Activated naive CD4-positive, alpha-beta T cell (primary cell): ENCODE measurements at places on chromosomes 5 and 9.

DNA sequence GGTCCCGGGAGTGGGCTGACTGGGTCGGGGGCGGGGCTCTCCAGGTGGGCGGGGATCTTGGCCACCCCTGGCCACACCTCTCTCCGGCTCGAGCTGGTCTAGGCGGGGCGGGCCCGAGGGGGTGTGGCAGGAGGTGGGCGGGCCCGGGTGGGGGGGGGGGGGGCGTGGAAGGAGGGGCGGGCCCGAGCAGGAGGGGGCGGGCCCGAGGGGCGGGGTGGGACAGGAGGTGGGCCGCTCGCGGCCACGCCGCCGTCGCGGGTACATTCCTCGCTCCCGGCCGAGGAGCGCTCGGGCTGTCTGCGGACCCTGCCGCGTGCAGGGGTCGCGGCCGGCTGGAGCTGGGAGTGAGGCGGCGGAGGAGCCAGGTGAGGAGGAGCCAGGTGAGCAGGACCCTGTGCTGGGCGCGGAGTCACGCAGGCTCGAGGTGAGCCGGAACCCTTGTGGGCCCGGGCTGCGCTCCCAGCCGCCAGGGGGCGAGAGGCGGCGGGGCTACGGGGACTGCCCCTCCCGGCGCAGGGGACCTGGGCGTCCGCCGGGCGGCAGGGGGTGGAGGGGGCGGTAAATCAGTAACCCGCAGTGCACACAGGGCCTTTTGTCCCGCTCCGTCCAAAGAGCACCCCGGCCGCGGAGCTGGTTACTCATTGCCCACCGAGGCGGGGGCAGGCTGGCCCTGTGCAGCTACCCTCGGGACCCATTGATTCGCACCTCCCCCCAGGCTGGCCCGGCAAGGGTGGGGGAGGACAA, at the start of gene FGFR4:
Gene FGFR4, plus strand, starts transcription at position 262 of the 744 bp plus-strand sequence. CDS start 2,688 bp downstream, outside the sequence.
- DNase-seq = peak; percentile 21

- DNase-seq = no peak
Observed at GRCh38 chr9:22255337-22255736, 191.3 kb upstream of the DMRTA1 start.

DNA sequence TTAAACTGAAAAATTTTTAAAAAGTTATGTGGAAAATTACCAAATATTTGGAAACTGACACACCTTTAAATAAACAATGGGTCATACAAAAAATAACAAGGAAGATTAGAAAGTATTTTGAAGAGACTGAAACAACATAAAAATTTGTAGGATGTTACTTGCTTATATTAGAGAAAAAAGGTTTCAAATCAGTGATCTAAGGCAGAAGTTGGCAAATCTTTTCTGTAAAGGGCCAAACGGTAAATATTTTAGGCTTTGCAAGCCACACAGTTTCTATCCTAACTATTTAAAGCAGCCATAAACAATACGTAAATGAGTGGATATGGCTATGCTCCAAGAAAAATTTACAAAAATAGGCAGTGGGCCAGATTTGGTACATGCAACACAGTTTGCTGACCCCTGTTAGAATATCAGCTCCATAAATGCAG, 81.3 kb downstream of the OXCT1 start:
- no peak for DNase-seq

- DNase-seq = no peak
Observed at GRCh38 chr9:38309324-38310195, 82.9 kb upstream of the ALDH1B1 start.

DNA sequence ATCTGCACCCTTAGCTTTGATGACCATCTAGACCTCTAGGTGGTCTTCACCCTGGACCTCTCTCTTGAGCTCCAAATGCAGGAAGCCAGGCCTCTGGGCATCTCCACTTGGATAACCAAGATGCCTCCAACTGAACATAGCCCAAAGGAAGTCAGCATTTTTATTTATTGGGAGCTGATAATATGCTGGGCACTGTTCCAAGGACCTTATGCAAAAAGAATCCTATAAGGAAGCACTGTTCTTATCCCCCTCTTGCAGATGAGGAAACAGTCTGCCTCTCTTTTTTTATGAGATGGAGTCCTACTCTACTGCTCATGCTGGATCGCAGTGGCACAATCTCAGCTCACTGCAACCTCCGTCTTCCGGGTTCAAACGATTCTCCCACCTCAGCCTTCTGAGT, 219.9 kb downstream of the CDK5RAP2 start:
- DNase-seq = no peak

GRCh38 chr5:136053336-136054141, 24.8 kb downstream of the TGFBI start:
- no peak for DNase-seq

DNA sequence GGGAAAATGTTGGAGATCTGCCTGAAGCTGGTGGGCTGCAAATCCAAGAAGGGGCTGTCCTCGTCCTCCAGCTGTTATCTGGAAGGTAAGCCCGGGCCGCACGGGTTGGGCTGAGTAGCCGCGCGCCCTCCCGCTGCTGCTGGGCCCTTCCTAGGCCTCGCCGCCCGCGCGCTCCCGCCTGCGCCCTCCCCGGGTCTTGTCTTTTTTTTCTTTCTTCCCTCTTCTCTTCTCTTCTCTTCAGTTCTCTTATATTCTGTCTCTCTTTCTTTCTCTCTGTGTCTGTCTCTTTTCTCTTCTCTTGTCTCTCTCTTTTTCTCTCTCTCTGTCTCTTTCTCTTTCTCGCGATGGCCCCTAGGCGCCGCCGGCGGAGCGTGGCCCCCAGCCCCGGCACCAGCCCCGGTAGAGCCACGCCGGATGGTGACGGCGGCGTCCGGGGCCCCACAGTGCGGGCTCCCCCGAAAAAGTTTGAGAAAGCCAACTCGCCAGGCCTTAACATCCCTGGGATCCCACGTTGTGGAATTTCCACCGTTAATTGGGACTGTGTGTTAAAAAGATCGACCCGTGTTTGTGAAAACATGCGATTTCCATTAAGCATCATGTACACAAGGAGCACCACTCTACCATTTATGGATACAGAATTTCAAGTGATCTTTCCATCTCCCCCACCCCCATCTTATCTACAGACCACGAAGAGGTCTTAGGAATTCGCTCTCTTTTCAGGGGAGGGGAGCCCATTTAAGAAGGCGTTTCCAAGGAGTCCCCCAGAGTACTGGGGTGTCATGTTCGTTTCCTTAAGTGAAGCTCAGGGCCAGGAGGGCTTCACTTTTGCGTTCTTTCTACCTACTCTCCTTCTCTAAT, 616 bp downstream of the ABL1 start:
- DNase-seq = peak; percentile 7

DNA sequence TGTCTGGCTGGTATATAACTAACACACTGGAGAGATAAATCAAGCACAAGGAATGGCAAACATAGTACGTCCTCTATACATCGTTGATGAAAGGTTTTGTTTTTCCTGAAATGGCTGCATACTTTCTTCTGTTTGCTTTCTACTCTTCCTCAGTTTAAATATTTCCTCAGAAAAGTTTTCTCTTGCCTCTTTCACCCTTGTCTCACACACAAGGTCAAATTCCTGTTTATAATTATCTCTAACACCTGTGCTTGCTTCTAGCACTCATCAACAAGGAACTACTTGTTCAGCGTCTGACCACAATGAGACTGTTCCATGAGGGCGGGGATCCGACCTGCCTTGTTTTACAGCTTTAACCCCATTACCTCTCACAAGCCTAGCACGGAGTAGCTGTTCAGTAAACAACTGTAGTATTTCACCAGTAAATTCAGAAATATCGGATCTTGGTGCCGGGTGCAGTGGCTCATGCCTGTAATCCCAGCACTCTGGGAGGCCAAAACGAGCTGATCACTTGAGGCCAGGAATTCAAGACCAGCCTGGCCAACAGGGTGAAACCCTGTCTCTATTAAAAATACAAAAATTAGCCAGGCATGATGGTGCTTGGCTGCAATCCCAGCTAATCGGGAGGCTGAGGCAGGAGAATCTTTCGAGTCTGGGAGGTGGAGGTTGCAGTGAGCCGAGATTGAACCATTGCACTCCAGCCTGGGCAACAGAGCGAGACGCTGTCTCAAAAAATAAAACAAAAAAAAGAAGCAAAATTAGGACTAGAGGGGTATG, 37.0 kb downstream of the NR6A1 start:
- DNase-seq = no peak

- no peak for DNase-seq
Observed at GRCh38 chr9:14608540-14608939, 84.7 kb downstream of the ZDHHC21 start.

DNA sequence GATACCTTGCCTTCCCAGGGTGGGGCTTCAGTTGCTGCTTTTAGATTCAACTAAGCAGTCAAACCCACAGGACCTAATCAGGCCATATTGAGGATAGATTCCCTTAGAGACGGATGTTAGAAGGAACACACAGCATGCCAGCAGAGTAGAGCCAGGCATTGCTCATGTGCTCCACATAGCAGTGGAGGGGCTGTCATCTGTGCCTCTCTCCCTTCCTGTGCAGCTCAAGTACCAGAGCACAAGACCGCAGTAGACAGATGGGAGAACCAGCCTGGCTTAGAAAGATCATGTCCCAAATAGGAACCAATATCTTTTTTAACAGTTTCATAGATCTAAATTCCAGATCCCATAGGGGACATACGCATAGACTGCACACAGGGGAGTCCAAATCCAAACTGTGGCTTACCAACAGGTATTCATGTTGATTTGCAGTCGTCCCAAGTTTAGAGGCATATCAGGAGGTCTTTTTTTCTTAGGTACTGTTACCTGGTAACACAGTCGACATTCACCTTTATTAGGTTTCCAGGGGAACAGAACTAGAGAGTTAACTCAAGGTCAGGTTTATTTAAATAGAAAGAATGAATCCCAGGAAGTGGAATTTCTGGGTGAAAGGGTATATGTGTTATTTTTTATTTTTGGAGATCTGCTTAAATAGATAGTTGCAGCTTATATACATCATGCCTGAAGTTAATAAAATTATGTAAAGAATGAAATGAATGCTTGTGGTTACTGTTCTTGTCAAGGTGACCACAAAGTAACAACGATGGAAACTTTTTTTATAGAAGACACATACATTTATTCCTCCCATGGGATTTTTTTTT, 43.5 kb upstream of the PCAT7 start:
- no peak for DNase-seq

DNA sequence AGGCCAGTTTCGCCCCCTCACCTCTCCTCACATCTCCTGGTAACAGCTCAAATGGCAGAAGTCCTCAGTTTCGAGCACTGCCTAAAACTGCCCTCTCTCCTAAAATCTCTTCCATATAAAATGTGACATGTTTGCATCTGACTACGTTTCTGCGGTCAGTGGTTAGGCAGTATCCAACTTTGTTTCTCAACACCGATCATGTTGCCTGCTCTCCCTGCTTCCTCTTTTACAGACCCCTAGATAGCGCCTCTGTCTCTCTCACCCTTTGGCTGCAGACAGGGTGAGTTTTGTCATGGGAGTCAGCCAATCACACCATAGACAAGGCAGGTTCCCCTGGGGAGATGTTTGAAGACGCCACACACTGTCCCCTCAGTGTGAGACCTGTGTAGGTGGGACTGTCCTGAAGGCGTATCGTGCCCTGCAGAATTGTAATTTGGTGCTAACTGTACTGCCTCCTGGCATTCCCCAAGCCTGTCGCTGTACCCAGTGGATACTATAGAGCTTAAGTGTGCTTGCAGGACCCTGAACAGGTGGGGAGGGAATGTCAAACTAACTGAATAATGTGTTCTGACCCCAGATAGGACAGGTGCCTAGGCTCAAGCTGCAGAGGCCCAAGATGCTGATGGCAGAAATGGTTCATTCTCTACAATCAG, 1.1 kb downstream of the HEXB start:
- no peak for DNase-seq

- DNase-seq = no peak
Observed at GRCh38 chr5:84036842-84037241, 316.2 kb upstream of the HAPLN1 start.

- no peak for DNase-seq
Observed at GRCh38 chr9:137278721-137279711, 1.5 kb downstream of the TOR4A start.

DNA sequence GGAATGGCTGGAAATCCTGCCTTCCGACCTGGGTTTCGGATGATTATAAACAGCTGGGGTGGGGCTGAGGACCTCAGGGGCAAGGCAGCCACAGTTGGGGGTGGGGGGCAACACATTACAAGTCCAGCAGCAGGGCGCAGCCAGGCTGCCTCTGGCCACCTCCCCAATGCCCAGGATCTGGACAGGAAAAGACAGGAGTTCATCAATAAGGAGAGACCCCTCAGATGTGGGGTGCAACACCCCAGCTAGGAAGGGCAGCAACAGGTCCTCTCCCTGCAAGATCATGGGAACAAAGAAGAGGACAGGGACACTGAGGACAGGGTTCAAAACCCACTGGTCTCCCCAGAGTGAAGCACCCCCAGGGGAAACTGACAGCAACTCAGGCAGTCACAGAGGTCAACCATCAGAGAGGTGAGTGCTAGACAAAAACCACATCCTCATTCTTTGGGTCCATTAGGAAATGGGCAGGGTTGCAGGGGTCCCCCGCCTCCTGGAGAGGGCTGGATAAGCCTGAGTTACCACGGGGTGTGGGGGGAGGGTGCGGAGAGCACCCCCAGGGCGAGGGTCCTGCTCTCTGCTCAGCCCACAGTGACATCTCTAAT, 33.5 kb downstream of the SEMA4D start:
- no peak for DNase-seq

DNA sequence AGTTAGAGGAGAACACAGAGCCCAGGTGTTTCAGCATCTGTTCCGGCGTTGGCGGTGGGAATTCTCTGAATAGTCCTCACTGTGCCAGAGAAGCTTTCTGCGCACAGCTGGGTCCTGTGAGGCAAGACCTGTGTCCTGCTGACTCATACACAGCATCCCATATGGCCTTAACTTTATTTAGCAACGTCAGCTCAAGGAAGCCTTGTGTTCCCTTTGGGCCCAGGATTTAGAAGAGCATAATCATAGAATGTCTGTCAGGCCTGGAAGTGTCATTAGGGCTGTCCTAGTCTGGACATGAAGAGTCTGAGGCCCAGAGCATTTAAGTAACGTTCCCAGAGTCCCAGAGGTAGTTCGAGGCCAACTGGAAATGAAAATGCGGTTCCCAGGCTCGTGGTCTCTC, 188.6 kb upstream of the DMRT1 start:
- DNase-seq = no peak

DNA sequence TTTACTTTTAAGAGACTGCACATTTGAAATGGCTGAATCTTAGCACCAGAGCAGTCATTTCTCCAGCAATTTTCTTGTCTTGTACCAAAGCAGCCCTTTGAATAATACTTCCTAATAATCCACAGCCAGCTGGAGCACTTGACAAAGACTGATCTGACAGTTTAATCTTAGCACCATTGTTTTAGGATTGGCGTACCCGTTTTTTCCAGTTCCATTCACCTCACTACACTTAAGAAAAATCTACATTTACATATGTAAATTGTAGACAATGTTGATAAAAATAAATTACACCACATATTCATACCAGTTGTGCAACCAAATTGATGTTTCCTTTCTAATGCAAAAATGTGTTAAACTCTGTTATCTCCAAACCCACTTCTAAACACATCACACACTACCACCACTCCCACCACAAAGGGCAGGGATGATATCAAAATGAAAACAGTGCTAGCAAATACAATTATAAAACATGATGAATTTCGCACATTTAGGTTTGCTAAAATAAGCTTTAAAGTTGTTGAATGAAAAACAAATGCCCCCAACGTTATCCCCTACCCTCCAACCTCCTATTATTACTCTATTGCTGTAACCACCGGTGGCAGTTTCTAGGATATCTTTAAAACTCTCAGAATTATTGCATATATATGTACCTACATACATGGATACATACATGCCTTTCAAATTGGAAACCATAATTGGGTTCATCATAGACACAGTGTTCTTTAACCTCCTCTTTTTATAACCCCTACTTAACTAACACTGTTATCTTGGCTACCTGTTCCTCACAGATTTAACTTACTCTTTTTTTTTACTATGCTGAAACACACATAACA, 21.5 kb downstream of the SERINC5 start:
- no peak for DNase-seq
